Endothelial cell of coronary artery (primary cell): ENCODE measurements at places on chromosomes 16 and 17. TPM values are rescaled to one million over a fixed set of nuclear protein-coding genes. Genes with fewer than 3 reads are reported as not detected.

TEN1 gene
- total RNA-seq: 12.0 and 22.2 TPM in 2 replicates

KRT40 gene
- not detected in 2 replicates for total RNA-seq

TBC1D3B gene
- 1.4 and 1.5 TPM in 2 replicates for total RNA-seq

OR1A1 gene
- total RNA-seq: not detected in 2 replicates

DOC2B gene
- under 0.01 and 1.3 TPM in 2 replicates for total RNA-seq

GINS2 gene
- total RNA-seq: 4.2 and 10.6 TPM in 2 replicates

PLCD3 gene
- total RNA-seq: 8.5 and 15.6 TPM in 2 replicates

PIK3R5 gene
- 0.09 TPM in 1 of 2 replicates, not detected in the other for total RNA-seq

OR1F1 gene
- 0.18 TPM in 1 of 2 replicates, not detected in the other for total RNA-seq

RGS9 gene
- 0.81 and 1.2 TPM in 2 replicates for total RNA-seq

SOST gene
- not detected in 2 replicates for total RNA-seq

GLP2R gene
- not detected in 2 replicates for total RNA-seq

SSTR5 gene
- under 0.01 TPM in 1 of 2 replicates, not detected in the other for total RNA-seq

DCTN5 gene
- total RNA-seq: 54.0 and 55.7 TPM in 2 replicates

CLEC10A gene
- total RNA-seq: 0.19 and 0.54 TPM in 2 replicates

KRTAP9-9 gene
- total RNA-seq: not detected in 2 replicates

TMEM170A gene
- 22.9 and 27.6 TPM in 2 replicates for total RNA-seq

HEATR9 gene
- not detected in 2 replicates for total RNA-seq

KRT32 gene
- total RNA-seq: not detected in 2 replicates

CCL8 gene
- not detected in 2 replicates for total RNA-seq

PRSS22 gene
- not detected in 2 replicates for total RNA-seq

CA4 gene
- 0.27 TPM in 1 of 2 replicates, not detected in the other for total RNA-seq

KCNH4 gene
- under 0.01 TPM in 2 replicates for total RNA-seq

RRN3 gene
- 34.6 and 44.7 TPM in 2 replicates for total RNA-seq

ARHGDIG gene
- total RNA-seq: 3.5 and 7.3 TPM in 2 replicates

PIMREG gene
- total RNA-seq: 8.8 and 20.2 TPM in 2 replicates

CCL5 gene
- total RNA-seq: 0.09 and 0.18 TPM in 2 replicates

TNFRSF17 gene
- not detected in 2 replicates for total RNA-seq

CDRT15 gene
- total RNA-seq: not detected in 2 replicates

NOS2 gene
- total RNA-seq: under 0.01 TPM in 1 of 2 replicates, not detected in the other

RAB37 gene
- 0.19 and 0.27 TPM in 2 replicates for total RNA-seq

PNMT gene
- total RNA-seq: not detected in 2 replicates

LPCAT2 gene
- 36.5 and 42.9 TPM in 2 replicates for total RNA-seq

PIPOX gene
- total RNA-seq: 2.0 TPM in 2 replicates

ACSM3 gene
- total RNA-seq: 0.19 and 2.7 TPM in 2 replicates
